Stimulated activated CD4-positive, alpha-beta T cell treated with anti-CD3 and anti-CD28 coated beads, Interleukin-1b, Interleukin-23, amount 100 ng/mL, for 48 hours (primary cell): ENCODE measurements at places on chromosomes 11 and 22.

DNA sequence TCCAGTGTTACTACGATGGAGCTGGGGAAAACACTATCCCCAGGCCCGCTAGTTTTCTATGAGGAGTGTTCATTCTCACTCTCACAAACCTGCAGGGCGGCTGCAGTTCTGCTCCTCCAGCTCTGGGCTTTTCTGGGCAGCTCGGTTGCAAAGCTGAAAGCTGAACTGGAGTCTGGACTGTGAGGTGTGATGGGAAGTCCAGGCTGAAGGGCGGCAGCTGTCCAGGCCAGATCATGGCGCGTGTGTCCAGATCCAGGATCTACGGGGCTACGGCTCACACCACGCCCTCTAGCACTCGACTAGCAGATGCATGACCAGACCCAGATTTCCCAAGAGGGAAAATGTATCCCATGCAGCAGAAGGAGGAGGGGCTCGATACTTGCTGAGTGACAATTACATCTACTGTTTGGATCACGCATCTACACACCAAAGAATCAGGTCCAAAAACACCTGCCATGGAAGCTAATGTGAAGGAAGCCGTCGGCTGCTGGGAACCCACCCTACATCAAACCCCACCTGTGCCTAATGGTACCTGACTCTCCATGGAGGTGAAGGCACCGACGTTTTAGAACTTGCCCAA, 555.0 kb downstream of the BRD1 start:
- DNase-seq = no peak

- no peak for DNase-seq
Observed at GRCh38 chr11:68946416-68947090, 34.2 kb downstream of the MRGPRD start.

- DNase-seq = no peak
Observed at GRCh38 chr11:1439341-1439740, 47.2 kb downstream of the MOB2 start.

DNA sequence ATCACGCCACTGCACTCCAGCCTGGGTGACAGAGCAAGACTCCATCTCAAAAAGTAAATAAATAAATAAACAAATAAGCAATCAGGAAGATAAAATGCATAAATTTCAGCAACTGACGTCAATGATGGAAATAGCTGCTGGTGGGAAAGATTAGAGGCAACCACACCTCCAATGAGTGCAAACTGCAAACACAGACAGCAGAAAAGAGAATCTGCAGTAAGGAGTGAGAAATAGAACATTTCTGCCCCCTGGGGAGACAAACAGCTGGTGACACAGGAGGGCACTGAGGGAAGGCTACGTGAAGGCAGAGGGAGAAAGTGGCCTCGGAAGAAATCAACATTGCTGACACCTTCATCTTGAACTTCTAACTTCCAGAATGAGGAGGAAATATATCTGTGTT, 6.5 kb downstream of the PI4KA start:
- DNase-seq = no peak

GRCh38 chr11:34602245-34602644, 18.6 kb upstream of the EHF start:
- DNase-seq = no peak

DNA sequence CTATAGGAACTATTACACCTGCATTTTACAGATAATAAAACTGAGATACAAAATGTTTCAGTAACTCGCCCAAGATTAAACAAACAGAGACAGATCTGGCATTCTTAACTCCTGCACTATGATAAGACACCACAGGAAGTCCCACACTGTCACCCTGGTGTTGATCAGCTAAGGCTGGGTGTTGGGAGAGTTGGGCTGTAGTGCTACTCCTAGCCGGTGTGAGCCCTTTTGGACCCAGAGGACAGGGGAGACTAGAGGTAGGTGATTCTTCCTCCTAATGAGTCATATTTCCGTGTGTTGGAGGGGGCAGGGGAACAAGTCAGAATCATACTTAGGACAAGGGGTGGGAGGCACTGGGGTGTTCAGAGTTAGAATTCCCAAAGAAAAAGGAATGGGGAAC, 353.2 kb upstream of the TENM4 start:
- DNase-seq = no peak

DNA sequence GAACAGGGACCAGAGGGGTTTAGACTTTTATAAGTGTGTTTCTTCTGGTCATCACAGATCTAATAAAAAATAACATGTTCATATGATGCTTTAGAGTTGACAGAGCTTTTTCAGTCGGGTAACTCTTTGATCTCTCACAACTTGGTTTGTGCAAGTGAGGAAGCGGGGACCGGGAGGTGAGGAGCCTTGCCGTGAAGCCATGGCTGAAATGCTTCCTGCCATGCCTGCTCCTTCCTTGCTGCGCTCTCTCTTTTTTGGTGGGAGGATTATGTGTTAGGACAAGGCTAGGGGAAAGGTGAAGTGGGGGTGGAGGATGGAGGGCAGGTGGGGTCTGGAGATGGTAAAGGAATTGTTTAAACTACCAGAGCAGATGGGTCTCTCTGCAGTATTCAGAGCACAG, 23.8 kb downstream of the TEAD1 start:
- no peak for DNase-seq

DNA sequence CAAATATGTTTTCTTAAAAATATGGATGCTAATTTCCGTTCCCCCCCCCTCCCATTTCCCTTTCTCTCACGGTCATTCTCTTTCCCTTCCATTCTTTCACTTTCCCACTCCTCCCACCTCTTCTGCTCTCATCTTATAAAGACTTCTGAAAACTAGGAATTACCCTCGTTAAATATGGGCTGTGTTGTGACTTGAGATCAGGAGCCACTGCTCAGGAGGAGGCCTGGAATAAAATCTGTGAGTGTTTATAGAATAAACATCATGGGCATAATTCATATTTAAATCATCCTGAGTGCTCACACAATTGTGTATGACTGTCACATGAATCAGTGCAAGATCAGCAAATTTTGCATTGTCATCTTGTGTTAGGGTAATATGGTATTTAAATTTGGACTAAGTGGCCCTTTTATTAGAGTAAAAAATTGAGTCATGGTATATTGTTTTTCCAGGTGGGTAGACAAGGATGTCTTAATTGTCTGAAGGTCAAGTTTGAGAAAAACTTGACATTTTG, 208.0 kb downstream of the DDX10 start:
- DNase-seq = no peak

DNA sequence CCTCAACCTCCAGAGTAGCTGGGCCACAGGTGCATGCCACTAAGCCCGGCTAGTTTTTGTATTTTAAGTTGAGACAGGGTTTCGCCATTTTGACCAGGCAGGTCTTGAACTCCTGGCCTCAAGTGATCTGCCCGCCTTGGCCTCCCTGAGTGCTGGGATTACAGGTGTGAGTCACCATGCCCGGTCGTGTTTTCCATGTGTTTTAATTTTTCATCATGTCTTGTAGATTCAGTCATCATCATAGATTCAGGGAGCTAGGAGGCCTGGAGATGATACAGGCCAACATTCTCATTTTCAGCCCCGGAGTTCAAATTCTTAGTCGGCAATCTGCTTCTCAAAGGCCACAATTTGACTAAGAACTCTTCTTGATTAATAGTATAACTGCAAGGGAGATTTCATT, 73.5 kb upstream of the GRAMD1B start:
- peak; percentile 68 for DNase-seq

DNA sequence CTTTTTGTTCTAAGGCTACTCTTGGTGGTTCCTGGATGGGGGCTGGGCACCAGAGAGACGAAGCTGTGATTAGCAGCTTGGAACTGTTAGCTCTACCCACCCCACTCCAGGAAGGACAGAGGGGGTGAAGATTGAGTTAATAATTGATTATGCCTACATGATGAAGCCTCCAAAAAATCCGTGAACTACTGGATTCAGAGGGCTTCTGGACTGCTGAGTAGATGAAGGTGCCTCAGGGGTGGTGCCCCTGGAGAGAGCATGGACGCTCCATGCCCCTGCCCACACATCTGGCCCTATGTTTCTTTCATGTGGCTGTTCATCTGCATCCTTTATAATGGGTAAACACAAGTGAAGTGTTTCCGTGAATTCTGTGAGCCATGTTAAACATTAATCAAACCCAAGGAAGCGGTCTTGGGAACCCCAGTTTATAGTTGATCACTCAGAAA, 47.3 kb upstream of the CYP2D6 start:
- DNase-seq = no peak

DNA sequence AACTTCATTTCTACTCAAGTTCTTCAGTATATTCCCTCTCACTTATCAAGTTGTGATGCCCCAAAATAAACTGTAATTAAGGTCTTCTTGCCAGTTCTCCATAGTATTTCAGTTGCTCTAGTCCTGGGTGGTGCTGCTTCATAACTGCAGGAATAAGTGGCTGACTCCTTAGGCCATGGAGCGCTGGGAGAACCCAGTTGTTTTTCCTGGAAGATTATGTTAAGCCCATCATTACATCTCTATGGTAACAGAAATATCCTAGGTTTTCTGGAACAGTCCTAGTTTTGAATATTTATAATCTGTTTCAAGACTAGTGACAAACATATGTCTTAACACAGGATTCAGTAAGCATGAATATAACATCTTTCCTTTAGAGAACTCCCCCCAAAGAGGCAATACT, 7.6 kb downstream of the SYTL2 start:
- no peak for DNase-seq
